ENCODE measurements at places on chromosomes 6 and 20.
A peak's percentile ranks its signal among the peaks of the same experiment; 100 is the strongest.

GRCh38 chr6:41167173-41167963 is 4.5 kb upstream of the TREM2 start:
- DNase-seq = no peak

- no peak for DNase-seq
Observed at GRCh38 chr6:20927130-20927860, 393.0 kb downstream of the CDKAL1 start.

GRCh38 chr6:120274547-120274946 is 925.0 kb upstream of the MAN1A1 start:
- DNase-seq = no peak

DNA sequence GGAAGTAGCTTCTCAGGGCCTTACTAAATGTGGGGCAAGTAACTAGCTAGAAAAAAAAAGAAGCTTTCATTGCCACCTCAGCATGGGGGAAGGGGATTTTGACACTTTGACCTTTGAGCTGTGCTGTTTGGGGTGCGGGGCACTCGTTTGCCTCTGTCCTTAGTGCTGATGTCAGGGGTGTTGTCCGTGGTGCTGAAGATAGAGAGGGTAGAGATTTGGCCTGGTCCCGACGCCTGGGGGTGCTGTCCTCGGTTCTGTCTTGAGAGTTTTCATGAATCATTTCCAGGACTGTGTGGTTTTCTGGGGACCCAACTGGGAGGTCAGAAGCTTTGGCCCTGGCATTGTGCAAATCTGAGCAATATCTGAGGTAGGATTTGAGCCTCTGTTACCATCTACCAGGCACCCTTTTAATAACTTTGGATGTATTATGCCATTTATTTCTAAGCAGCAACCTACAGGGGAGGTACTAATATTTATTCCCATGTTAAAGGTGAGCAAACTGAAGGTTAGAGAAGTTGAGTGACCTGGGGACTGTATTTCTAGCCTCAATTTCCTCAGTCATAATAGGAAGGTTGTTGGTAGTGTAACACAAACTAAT is 78.0 kb downstream of the DLGAP4 start:
- no peak for DNase-seq

DNA sequence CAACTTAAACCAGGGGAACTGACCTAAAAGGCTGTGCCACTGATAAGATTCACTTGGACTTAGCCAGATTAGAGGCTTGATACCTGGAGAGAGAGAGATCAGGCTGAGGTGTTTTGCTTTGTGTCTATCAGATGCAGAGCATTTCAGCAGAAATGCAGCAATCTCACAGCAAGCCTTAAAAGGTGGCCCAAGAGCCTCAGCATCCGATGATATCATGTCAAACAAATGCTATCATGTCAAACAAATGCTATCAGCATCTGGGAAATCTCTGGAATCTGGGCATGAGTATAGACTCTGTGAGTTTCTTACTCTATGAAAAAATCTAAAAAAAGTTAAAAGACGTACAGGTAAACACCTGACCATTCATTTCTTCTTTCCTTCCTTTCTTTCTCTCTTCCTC is 718.9 kb downstream of the EYS start:
- DNase-seq = no peak

DNA sequence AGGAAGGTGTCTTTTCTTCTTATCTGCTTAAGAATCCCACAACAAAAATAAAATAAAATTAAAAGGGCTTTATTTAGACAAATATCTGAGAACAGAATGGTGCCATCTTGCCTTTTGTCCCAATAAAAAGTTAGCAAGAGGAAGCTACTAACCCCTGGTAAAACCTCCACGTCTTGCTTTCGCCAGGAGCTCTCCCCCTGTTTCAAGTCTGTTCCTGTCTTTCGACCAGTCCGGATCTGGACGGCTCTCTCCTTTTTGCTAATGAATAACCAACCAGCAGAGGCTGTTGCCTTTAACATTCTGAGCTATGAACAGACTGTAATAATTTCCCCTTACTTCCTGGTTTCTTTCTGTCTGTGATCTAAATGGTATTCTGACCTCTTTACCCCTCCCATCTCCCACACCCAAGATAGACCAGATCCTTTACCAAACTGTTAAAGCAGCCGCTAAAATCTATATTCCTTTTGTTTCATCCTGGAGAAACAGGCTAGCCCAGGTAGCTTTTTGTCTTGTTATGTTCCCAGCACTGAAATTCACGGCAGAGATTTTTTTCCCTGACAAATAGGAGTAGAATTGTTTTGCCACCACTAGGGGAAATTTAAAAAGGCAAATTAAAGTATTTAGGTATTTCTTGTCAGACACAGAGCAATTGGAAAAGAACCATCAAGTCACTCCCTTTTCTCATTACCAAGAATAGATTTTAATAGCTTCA is at the start of gene FRK:
FRK (minus strand) TSS at position 320 of the 712 bp plus-strand sequence. CDS start 580 bp downstream, outside the sequence.
- DNase-seq = no peak

- DNase-seq = peak; percentile 44
Observed at GRCh38 chr20:1830240-1830639, 65.0 kb upstream of the SIRPA start.

DNA sequence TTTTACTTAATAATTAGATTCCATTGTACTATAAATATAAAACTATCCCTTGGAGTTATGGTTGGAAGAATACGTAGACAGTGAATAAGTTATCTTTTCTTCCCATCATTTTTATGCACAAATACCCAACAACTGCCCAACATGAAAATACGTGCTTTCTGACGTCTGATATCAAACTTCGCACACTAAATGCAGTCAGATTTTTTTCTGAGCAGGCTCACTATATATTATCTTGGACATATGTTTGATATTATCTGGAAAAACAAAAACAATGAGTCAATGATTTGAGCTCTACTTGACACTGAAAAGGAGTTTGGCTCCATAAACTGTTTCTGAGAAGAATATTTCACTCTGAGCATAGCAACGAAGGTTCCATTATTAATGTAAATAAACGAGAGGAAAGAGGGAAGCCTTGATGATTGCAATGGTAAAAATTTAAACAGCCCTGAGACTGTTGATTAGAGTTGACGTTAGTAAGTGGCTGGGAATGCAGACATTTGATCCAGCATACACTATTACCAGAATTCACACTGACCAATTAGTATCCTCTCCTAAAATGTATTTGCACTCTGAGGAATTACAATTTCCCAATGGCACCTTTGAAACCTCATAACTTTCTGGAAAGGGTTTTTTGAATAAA is 1090.0 kb downstream of the EPHA7 start:
- DNase-seq = no peak

DNA sequence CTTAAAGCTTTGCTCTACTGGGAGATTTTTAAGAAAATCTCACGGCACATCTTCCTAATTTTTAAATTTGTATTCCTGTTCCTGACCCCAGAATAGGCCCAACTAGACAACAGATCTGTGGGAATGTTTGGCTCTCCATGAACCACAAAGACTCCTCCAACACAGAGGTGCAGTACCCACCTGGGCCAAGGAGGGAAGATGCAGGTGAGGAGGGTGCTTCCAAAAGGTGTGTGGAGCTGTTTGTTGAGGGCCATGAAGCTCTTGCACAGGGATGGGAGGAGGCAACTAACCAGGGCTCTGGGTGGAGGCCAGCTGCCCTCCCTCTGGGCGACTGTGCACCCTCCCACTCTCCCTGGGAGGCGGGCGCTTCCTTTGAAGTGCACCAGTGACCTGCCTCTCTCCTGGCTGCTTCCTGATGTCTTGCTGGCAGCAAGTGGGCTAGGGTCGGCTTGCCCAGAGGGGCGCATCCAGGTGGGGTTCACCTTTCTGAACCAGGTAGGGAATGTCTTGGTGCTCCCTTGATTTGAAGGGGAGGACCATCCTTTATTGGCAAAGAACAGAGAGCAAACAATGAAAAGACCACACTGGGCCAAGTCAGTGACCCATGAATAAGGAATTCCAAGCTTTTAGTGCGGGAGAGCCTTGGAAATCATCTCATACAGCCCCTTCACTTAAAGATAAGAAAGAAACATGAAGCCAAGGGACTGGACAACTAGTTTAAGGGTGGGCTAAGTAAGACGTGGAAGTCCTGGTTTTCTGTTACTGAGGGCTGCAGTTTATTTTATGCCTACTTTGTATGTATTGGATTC is 76.0 kb downstream of the ANKRD6 start:
- no peak for DNase-seq

DNA sequence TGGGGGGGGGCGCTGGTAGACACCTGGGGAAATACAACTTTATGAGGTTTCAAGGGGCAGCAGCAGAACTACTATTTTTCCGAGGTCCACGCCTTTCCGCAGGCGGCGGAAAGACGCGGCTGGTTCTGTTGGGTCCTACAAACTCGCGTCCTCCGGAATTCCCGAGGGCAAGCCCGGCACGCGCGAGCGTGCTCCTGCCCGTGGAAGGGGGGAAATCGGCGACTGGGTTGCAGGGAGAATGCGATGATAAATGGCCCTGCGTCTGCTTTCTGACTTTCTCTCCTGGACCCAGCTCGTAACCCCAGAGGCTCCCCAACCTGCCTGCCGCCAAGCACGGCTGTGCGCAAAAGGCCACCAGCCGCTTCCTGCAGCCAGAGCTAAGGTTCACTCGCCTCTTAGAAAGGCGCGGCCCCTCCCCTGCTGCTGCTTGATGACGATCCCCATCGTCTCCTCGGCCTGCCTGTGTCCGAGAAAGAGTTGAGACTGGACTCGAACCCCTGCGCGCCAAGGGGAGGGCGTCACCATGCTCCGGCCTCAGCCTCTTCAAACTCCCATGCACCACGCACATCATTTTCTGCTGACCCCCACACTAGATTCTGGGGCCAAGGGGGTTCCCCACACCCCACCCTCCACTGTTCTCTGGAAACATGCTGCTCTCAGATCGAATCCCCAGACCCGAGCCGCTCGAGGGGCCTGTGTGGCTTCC is 6.7 kb downstream of the FOXA2 start:
- no peak for DNase-seq

DNA sequence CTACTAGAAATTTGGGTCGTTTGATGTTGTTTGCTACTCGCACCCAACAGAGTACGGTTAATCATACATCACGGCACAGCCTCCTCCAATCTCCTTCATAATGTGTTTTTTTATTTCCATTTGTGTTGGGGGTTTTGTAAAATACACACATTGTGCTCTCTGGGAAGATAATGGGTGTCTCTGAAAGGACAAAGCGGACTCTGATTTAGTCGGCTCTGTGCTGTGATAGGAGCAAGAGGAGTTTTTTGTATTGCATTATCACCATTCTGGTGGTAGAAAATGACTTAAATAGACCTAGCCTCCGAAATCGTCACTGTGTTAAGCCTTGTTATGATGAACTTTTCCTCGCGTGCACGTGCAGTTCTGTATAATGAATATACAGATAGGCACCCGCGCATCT is 196.3 kb downstream of the CDH4 start:
- DNase-seq = no peak

GRCh38 chr6:112429226-112429625 is 82.1 kb downstream of the RFPL4B start:
- DNase-seq = no peak

GRCh38 chr6:82015043-82015442 is 232.5 kb downstream of the IBTK start:
- DNase-seq = no peak

DNA sequence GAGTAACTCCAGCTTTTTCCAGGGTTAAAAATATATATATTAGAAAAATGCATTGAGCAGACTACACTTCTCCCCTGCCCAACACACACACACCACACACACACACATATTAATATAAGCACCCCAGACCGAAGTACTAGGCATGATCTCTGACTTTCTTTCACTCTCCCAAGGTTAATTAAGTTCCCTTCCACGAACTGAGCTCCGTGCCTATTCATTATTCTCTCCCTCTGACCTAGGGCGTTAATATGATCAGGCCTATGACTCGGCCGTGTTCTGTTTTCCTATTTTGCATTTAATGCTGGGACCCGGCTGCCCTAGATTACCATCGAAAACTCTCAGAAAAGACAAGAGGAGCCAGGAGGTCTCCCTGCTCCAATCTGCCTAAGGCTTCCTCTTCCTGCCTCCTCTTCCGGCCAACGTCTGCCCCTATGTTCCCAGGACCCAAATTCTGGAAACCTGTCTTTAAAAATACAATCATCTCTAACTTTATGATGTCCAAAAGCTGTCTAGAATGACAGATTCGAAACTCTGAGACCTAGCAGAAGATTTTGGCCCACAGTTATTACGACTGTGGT is 6.1 kb upstream of the POU3F2 start:
- no peak for DNase-seq

DNA sequence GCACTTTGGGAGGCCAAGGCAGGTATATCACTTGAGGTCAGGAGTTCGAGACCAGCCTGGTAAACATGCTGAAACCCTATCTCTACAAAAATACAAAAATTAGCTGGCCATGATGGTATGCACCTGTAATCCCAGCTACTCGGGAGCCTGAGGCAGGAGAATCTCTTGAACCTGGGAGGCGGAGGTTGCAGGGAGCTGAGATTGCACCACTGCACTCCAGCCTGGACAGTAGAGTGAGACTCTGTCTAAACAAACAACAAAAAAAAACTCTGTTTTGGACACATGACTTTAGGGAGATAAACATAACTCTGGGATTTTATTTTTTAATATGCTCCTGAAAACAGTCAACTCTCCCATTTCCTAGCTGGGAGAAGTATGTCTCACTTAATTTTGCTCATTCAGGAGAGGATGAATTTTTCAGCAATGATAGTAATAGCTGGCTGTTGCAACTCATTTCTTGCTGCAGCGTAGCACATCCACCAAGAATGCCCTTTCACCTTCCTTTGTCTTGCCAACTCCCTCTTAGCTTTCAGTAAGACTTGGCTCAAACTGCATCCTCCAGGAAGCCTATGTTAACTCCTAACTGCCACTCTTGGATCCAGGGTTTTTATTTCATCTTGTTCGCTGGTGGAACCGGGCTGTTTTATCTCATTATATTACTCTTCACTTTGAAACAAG is 24.3 kb downstream of the TOP1 start:
- DNase-seq = no peak

DNA sequence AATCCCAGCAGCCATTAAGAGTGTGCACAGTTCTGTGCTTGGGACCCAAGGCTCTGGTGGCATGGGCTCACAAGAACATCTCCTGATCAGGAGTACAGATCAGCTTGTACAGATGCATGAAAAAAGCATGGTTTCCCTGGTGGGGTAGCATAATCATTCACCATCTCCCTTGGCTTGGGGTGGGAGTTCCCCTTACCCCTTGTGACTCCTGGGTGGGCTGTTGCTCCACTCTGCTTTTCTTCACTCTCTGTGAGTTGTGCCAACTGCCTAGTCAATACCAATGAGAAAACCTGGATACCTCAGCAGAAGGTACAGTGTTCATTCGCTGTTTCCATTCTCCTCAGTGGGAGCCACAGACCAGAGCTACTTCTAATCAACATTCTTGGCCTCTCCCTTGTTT is 13.6 kb upstream of the HLA-DQB1 start:
- no peak for DNase-seq

DNA sequence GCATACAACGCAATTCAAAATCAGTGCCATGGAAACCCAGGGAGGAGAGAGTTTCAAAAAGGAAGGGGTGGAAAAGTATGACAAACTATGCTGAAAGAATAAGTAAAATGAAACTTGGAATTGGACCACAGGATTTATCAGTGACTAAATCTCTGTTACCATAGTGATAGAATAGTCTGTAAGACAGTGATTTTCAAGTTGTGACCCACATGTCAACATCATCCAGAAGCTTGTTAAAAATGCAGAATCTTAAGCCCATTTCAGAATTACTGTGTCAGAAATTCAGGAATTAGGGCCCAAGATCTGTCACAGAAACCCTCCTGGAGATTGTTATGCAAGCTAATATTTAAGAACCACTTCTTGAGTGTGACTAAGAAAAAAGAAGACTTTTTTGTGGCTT is 417.7 kb upstream of the JAG1 start:
- no peak for DNase-seq

Measured in hypothalamus (tissue), 51 donors.